Activated T-helper 2 cell treated with anti-CD3 and anti-CD28 coated beads, Interferon-gamma antibody, Interleukin-2, Interleukin-4, amounts not matched to agents 10 μg/mL and 5 μg/mL and 100 μg/mL, durations not matched to agents 14 hours and 24 hours and 36 hours (primary cell): ENCODE measurements at places on chromosomes 13 and 19. TPM values are rescaled to one million over a fixed set of nuclear protein-coding genes. Genes with fewer than 3 reads are reported as not detected.

- no peak for DNase-seq
Observed at GRCh38 chr19:28224441-28224840, 988.5 kb downstream of the UQCRFS1 start.

GRCh38 chr13:108276060-108276459 is 6.5 kb downstream of the TNFSF13B start:
- DNase-seq: no peak

DNA sequence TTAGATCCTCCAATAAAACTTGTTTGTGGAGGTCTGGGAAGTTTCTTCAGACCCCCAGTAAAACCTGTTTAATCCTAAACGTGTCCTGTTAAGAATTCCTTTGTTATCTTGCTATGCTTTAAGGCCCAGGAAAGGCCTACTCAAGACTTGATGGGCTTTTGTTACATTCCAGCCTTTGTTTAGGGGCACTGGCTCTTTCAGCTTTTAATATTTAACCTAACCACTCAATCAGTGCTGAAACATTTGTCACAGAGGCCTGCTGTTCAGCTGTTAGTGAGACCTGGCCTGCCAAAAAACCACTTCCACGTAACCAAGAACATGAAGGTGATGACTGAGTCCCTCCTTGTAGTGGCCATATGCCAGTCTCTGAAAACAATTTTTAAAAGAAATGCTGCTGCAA is 41.7 kb downstream of the PCDH17 start:
- no peak for DNase-seq

DNA sequence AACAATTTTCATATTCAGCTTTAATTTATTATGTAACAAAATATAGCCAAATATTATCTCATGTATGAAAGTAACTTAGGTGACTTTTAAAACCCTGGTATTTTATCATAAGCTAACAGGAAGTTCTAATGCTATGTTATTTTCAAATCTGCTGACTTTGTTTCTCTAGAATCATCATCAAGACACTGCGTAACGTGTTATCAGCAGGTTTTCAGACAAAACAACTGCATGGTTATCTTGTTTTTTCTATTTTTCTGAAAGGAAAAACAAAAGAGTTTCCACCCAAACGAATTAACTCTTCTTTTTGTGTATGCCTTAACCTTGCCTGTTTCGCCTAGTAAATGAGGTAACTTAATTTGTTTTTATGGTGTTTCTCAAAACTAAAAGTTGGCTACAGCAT is 156.3 kb downstream of the TBC1D4 start:
- DNase-seq: no peak

GRCh38 chr13:79939689-79940088 is 401.2 kb downstream of the SPRY2 start:
- DNase-seq: no peak

- no peak for DNase-seq
Observed at GRCh38 chr19:31818798-31819105, 469.5 kb upstream of the TSHZ3 start.

DNA sequence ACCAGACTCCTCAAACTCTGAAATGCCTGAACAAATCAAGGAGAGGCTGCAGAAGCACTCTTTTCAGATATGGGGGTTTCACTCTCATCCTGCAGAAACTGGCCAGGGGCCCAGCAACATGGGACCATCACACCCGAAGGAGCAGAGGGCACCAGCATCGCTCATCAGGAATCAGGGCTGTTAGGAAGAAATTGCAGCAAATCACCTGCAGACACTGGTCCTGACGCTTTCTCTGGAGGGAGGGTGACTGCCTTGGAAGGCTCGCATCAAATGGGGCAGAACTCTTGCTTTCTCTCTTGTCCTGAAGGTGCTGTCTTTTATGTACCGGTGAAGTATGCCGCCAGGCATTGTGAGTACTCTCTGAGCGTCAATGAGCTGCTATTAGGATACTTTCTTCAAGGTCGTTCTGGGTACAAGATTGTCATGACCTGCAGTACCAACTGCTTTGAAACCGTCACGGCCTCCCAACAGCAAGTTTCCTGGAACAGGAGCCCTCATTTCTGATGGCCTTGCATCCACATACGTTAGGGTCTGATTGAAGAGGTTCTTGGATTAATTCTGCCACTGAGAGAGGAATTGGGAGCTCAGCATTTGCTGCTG is 155.7 kb upstream of the SOX1 start:
- no peak for DNase-seq

- DNase-seq: no peak
Observed at GRCh38 chr19:10517760-10518443, 655 bp upstream of the S1PR5 start.

- DNase-seq: no peak
Observed at GRCh38 chr13:24612726-24613125, 67.5 kb upstream of the ATP12A start.

DNA sequence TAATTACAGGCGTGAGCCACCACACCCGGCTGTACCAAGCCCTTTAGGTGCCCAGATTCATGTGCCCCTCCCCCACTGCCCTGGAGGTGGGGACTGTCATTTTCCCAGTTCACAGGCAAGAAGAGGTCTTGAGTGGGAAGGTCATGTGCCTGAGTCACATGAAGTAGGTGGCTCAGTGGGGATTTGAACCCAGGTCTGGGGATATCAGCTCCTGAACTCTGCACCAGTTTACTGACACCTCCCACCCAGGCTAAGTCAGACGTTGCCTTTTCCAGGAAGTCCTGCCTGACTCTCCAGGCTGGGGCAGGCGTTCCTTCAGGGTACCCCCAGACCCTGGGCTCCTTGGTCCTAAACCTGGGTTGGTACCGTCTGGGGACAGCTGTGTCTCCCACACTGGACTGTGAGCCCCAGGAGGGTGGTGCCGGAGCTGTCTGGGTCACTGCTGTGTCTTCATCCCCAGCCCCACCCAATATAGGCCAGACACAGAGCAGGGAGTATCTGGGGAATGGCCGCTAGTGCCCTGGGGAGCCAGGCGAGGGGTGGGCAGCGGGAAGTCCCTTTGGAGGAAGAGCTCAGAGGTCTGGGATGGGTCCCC is 8.6 kb downstream of the VASP start:
- DNase-seq: no peak

GRCh38 chr19:7287722-7288121 is 6.5 kb downstream of the INSR start:
- DNase-seq: no peak

DNA sequence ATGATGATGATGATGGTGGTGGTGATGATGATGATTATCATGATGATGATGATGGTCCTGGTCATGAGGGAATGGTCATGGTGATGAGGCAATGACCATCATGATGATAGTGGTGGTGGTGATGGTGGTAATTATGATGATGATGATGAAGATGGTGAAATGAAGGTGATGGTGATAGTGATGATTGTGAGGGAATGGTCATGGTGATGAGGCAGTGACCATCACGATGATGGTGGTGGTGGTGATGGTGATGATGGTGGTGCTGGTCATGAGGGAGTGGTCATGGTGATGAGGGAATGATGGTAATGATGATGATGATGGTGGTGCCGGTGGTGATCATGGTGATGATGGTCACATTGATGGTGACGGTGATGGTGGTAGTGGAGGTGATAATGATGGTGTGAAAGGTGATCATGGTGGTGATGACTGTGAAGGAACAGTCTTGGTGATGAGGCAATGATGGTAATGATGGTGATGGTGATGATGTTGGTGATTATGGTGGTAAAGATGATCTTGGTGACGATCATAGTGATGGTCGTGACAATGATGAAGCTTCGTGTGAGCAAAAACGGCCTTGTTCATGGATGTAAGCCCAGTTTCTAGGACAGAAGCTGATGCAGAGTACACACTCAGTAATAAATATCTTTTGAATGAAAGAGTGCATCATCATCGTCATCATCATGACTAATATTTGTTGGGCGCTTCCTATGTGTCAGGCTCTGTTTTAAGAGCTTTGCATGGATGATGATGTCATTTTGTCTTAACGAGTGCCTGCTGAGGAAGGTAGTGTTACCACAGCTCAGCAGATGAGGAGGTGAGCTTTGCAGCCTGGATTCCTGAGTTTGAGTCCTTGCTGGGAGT is 17.3 kb downstream of the SBK2 start:
- DNase-seq: no peak

DNA sequence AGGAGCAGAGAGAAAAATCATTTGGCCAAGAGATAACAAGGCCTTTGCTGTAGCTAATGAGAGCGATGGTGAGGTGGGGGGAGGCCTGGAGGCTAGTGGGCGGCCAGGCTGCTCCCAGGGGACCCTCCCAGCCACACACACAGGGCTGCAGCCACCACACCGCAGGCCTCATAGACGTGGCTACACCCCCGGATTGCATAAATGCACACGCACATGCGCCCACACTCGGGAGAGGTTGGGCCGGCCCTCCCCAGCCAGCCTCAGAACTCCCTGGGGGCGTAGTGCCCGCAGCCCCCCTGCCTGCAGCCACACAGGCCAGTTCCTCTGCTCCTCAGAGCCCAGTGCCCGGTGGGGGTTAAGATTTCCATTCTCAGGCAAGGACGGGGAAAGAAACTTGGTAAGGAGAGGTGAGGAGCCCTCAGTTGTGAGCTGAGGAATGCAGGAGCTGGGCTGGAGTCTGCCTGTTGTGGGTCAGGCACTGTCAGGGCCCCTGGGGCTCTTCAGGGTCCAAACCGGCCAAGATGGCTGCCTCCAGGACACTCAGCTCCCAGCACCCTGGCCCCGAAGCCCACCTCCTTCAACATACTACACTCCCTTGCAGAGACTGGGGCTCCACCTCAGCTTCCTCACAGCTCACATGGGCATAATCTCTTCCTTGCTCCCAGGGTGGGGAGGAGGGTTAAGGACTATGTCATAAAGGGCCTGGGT is 8.0 kb downstream of the PTH2 start:
- DNase-seq: no peak

DNA sequence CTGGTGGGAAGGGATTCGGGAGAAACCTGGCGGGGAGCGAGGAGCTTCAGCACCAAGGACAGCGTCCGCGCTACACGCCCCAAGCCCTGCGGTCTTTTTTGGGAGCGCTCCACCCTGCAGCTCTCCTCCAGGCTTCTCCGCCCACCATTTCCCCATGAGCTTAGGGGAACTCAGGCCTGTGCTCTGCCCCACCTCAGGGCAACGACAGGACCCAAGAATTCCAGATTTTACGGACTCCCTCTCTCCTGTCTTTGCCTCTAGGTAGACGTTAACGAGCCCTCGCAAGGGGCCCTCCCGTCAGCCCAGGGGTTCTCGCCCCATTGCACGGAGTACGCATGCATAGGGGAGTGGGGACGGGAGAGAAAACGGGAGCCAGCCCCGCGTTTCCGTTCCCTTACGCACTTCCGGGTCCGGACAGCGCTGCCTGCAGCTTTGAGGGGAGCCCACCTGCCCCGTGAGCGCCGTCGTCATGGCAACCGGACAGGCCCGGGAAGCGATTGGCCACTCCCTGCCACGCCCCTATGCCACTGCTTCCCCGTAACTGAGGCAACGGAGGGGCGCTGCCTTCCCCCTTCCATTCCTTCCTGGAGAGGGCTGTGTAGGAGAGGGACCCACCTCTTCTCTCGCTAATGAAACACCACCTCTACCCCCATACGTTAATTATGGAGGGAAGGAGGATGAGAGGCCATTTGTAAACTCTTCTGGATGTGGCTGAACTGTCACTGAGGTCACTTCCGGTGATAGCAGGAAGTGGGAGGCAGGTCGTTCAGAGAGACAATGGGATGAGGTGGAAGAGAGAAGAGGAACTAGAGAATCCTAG is 20.8 kb downstream of the NOVA2 start:
- DNase-seq: peak; percentile 37

- no peak for DNase-seq
Observed at GRCh38 chr19:21586311-21587116, 81.1 kb downstream of the ZNF429 start.

Gene RASL11A
- total RNA-seq: 1.3 and 1.7 TPM in 2 replicates

Gene ZNF154
- total RNA-seq: 3.9 and 4.0 TPM in 2 replicates

Gene SEMA6B
- not detected in 2 replicates for total RNA-seq

Gene SELENOV
- total RNA-seq: not detected in 2 replicates

Gene ZNF525
- total RNA-seq: 14.2 and 15.0 TPM in 2 replicates

Gene FFAR2
- not detected in 2 replicates for total RNA-seq

Gene RPL13A
- total RNA-seq: 3,221 and 3,346 TPM in 2 replicates

Gene FAAP24
- total RNA-seq: 9.8 and 10.7 TPM in 2 replicates

Gene LHB
- total RNA-seq: 0.41 TPM in 1 of 2 replicates, not detected in the other
